ENCODE measurements at places on chromosomes 7 and 10. TPM values are rescaled to one million over a fixed set of nuclear protein-coding genes. Genes with fewer than 3 reads are reported as not detected.
A peak's percentile ranks its signal among the peaks of the same experiment; 100 is the strongest.

INPP5A gene
- 116 TPM for total RNA-seq

FLNC gene
- total RNA-seq: 215 TPM

MACC1 gene
- total RNA-seq: not detected

IFIT1B gene
- total RNA-seq: 0.24 TPM

HOXA10 gene
- total RNA-seq: not detected

GDF10 gene
- total RNA-seq: 0.63 TPM

TMEM273 gene
- 14.3 TPM for total RNA-seq

GPNMB gene
- 137 TPM for total RNA-seq

TUBB8 gene
- not detected for total RNA-seq

MYL10 gene
- total RNA-seq: not detected

CYP3A4 gene
- not detected for total RNA-seq

GRCh38 chr10:85791818-85792532 is 574.6 kb downstream of the GRID1 start:
- H3K36me3 ChIP-seq: no peaks in the 10 kb centered on the region
- H3K4me3 ChIP-seq: no peak overlapping the region
- H3K27me3 ChIP-seq: no peaks in the 10 kb centered on the region
- no peak for DNase-seq
- H3K4me1 ChIP-seq: no peaks in the 10 kb centered on the region

- no peak for DNase-seq
- H3K36me3 ChIP-seq: no peaks in the 10 kb centered on the region
- H3K4me1 ChIP-seq: no peaks in the 10 kb centered on the region
- H3K27me3 ChIP-seq: no peaks in the 10 kb centered on the region
- no peak overlapping the region for H3K27ac ChIP-seq
- H3K4me3 ChIP-seq: no peak overlapping the region
Measured at GRCh38 chr7:26898891-26899290, 34.5 kb upstream of the SKAP2 start.

- no peak for DNase-seq
- H3K4me3 ChIP-seq: no peak overlapping the region
Measured at GRCh38 chr10:130048081-130048480, 62.5 kb downstream of the C10orf143 start.

DNA sequence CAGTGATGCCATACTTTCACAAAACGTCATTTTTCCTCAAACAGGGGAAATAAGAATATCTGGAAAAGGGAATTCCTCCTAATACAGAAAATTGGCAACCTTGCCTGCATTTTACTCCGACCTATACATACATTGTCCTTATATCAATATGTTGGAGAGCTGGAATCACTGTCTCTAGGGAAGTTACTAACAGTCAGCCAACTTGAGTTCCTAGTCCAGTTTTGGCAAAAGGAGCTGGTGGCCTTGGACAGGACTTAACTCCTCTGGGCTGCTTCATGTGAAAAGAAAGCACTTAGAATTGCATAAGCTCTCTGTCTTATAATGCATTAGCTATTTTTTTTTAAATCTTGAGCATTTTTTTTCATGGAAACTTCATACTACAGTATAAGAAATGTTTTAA is 174.2 kb upstream of the HGF start:
- H3K4me3 ChIP-seq: no peak overlapping the region
- no peak for DNase-seq
- no peak overlapping the region for H3K27ac ChIP-seq

- H3K27ac ChIP-seq: peak overlapping the region; percentile 26
- no peak overlapping the region for H3K4me3 ChIP-seq
- no peaks in the 10 kb centered on the region for H3K36me3 ChIP-seq
- peaks cover 10% of the 10 kb centered on the region for H3K4me1 ChIP-seq
- no peaks in the 10 kb centered on the region for H3K27me3 ChIP-seq
Measured at GRCh38 chr10:29304995-29305335, 16.1 kb downstream of the LYZL1 start.

GRCh38 chr7:30975256-30975899 is 11.6 kb downstream of the GHRHR start:
- no peak overlapping the region for H3K27ac ChIP-seq
- DNase-seq: peak; percentile 32
- no peaks in the 10 kb centered on the region for H3K36me3 ChIP-seq

- no peak overlapping the region for H3K27ac ChIP-seq
- DNase-seq: no peak
- H3K36me3 ChIP-seq: no peaks in the 10 kb centered on the region
- no peaks in the 10 kb centered on the region for H3K27me3 ChIP-seq
Measured at GRCh38 chr10:89574368-89574767, 39.0 kb upstream of the SLC16A12 start.

- no peak for DNase-seq
- H3K36me3 ChIP-seq: no peaks in the 10 kb centered on the region
- no peak overlapping the region for H3K27ac ChIP-seq
- H3K4me1 ChIP-seq: peaks cover 14% of the 10 kb centered on the region
Measured at GRCh38 chr10:103540722-103541121, 47.2 kb downstream of the NEURL1 start.

DNA sequence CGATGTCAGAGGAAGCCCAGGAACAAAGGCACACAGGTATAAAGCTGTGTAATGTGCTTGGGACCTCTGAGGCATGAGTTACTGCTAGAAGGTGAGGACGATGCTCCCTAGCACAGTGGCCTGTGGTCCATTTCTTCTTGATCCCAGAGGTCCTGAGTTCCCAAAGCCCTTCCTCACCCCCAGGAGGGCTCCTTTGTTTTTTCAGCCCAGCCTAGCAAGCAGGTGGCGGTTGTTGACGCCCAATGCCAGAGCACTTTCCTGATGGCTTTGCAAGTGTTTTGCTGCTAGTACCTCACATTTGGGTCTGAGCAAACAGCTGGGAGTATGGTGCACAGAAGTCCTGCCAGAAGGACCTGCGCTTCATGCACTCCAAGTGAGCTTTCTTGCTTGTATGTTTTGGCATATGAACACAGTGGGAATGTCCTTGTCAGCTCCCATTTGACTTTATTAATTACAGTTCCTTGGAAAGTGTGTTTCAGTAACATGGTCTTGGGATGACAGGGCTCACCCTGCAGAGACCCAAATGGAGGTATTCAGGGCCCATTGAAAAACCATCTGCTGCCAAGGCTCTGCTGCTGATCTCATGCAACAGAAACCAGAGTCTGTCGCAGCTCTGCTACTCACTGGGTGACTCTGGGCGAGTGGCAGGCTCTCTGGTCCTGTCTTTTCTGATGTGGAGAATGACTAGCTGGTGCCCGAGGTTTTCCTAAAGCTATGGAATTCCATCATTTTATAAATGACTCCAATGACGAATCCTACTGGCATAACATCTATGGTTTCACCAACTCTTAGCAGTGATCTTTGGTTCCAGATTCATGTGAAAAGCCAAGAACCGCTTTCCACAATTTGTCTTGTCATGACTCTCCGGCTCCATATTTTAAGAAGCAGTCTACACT is 134.9 kb downstream of the ARID5B start:
- H3K4me3 ChIP-seq: no peak overlapping the region
- no peaks in the 10 kb centered on the region for H3K4me1 ChIP-seq
- no peaks in the 10 kb centered on the region for H3K27me3 ChIP-seq
- DNase-seq: no peak

DNA sequence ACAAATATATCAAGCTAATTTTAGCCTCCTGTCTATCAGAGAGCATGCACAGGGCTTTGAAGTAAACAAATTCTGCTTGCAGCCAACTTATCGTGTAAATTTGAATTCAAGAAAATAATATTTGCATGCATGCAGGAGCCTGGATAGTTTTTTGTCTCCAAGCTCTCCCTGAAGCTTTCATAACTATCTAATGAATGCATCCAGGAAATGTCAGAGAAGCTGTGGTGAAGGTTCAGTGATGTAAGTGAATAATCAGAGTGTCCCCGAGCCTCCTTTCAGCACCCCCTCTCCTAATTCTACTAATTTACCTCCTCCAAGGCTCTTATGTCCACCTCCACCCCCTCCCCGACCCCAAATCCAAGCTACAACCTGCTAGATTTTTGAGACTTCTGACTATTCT is 172.0 kb upstream of the ZNF32 start:
- H3K4me1 ChIP-seq: no peaks in the 10 kb centered on the region
- H3K36me3 ChIP-seq: no peaks in the 10 kb centered on the region
- no peaks in the 10 kb centered on the region for H3K27me3 ChIP-seq
- no peak for DNase-seq

GRCh38 chr10:95573964-95574604 is 12.9 kb upstream of the SORBS1 start:
- H3K27me3 ChIP-seq: no peaks in the 10 kb centered on the region
- H3K27ac ChIP-seq: peak overlapping the region; percentile 3
- no peak overlapping the region for H3K4me3 ChIP-seq
- DNase-seq: no peak
- H3K4me1 ChIP-seq: peaks cover 13% of the 10 kb centered on the region

DNA sequence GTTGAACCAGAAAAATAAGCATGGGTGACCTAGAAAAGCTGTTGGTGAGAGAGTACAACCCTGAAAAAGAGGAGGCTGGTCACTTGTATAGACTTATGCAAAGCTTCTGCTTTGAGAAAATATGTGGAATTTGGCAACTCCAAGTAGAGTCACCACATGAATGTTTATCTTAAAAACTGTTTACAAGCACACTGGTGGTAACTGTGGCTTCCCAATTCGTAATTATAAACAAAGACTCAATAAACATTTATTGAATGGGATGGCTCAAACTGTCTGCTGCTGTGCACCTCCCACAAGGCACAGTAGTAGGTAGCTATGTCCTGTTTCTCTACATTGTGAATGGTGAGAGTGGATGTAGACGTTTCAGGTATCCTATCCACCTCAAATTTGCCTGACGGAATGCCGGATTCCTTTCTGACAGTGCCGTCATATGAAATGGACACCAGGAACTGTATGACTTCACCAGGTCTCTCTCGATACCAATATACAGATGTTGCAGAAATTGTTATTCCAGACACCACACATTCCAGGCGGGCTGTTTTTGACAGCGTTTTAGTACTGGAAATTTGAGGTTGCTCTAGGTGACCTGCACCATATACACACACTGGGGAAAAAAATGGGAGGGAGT is 43.4 kb upstream of the TARP start:
- H3K4me3 ChIP-seq: no peak overlapping the region
- no peak for DNase-seq
- no peaks in the 10 kb centered on the region for H3K27me3 ChIP-seq
- H3K27ac ChIP-seq: no peak overlapping the region
- no peaks in the 10 kb centered on the region for H3K4me1 ChIP-seq

GRCh38 chr7:156000601-156001396 is 188.5 kb upstream of the SHH start:
- H3K27me3 ChIP-seq: no peaks in the 10 kb centered on the region
- H3K4me1 ChIP-seq: no peaks in the 10 kb centered on the region
- no peak for DNase-seq
- no peaks in the 10 kb centered on the region for H3K36me3 ChIP-seq

DNA sequence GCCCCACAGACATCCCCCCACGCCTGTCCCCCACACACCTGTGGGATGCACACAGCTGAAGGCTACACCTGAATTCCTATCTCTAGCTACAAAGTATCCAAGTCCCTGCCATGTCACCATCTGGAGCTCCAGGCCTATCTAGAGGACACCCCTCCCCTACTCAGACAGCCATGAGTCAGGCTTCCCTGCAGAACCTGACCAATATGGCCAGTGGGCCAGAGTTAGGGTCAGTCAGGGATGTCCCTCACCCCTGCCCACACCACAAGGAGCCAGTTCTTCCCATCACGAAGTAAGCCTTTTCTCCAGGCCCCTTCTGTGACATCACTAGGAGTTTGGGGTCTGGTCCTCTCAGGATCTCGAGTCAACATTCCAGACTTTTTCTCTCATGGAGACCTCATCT is 10.6 kb upstream of the SLC18A3 start:
- H3K4me3 ChIP-seq: no peak overlapping the region
- H3K27ac ChIP-seq: no peak overlapping the region
- no peaks in the 10 kb centered on the region for H3K27me3 ChIP-seq
- H3K4me1 ChIP-seq: no peaks in the 10 kb centered on the region

All from right atrium auricular region (tissue), 2 donors.